Stimulated activated CD4-positive, alpha-beta T cell treated with anti-CD3 and anti-CD28 coated beads, Interleukin-15, amount 100 ng/mL, for 24 hours (primary cell): ENCODE measurements at places on chromosomes 5 and 9.

DNA sequence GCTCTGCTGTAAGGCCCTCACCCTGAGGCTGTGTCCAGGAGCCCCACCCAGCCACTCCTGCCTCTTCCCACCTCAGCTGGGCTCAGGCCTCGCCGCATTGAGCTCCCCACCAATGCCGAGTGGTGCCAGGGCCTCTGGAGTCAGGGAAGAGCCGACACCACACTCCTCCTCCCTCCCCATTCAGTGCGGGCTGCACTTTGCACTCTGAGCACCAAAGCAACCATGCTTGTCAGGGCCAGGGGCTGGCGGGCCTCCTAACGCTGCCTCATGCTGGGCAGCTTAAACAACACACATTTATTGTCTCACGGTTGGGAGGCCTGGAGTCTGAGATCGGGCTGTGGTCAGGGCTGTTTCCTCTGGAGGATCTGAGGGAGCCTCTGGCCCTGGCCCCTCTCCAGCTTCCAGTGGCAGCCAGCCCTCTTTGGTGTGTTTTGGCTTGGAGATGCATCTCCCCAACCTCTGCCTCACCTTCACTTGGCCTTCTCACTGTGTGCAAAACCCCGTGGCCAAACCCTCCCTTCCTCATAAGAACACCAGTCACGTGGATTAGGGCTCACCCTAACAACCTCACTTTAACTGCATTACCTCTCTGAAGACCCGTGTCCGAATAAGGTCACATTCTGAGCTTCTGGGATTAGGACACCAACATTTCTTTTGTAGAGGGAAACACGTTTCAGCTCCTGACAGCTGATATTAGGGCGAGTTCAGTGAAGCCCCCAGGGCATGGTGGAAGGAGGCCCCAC is 157.8 kb downstream of the MED10 start:
- DNase-seq: no peak

DNA sequence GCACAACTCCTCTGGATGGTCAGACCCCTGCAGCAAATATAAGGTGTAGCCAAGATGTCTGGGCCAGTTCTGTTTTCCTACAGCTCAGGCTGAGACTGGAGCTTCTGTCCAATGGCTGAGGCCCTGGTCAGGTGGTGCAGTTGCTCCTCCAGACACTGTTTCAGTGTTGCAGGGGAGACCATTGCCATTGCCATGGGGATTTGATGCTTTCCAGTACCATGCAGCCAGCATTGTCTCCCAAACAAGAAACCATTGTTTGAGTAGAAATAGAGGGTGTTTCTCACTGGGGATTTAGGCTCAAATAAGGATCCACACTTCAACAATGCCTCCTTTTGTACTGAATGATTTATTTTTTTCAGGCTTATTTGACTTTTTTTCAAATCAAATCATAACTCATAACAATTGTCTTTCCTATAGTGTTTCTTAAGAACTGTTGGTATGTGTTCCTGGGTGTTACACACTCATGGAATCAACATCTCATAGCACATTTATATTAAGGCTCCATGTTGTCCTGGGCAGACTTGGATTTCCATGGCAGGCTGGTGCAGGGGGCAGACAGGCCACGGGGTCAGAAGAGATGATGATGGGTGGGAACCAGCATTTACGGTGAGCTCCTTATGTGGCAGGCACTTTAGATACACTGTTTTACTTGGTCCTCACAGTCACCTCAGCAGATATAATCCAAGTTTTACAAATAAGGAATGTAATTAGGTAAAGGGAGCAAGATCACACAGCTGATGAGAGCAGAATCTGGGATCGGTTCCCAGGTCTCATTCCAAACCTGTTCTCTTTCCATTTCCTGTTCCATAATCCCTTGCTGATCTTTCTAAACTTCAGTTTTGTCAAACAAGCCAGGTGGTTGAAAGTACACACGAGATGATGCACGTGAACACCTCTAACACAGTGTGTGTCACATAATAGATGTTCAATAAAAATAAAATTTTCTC is 95.9 kb upstream of the GNAQ start:
- no peak for DNase-seq

- no peak for DNase-seq
Measured at GRCh38 chr9:20270161-20270560, 352.1 kb downstream of the MLLT3 start.

DNA sequence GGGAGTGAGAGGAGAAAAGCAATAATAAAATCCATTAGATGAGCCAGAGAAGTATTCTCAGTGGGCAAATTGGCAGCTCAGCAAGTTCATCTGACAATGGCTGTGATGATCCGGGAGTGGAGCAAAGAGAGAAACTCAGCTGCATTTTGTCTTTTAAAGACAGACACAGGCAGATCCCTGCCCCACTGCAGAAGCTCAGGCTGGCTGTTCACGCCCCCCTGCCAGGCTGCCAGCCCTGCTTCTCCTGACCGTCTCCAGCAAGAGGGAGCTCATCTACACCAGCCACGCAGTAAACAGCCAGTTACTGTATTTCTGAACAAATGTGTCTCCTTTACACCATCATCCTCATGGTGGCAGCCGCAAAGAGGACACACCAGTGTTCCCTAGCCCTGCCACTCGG is 114.3 kb upstream of the SARDH start:
- DNase-seq: no peak

GRCh38 chr9:134925011-134925511 is 7.3 kb upstream of the FCN1 start:
- no peak for DNase-seq

- no peak for DNase-seq
Measured at GRCh38 chr5:165030971-165031370, 1525.6 kb downstream of the MAT2B start.

DNA sequence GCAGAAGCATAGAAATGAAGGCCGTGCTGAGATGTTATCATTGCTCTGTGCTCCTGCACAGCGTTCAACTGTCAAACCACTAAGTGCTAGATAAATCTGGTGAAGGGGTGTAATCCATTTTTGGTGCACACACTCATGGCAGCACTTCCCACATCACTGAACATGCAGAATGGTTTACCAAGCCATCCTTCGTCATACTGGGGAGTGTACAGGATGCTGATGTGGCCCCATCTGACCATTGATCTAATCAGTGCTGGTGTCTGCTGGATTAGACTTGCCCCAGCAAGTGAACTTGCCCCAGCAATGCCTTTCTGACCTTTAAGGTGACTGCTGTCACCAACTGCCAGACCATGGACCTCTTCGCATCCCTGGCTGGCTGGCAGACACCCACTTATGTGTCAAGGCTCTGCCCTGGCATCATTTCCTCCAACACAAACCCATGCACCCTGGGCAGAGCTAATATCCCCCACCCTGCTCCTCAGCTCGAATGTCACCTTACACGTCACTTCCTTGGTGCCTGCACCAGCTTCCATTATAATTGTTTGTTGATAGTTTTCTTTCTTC is 4.2 kb upstream of the SEMA4D start:
- DNase-seq: no peak

- no peak for DNase-seq
Measured at GRCh38 chr5:160473681-160474080, 52.0 kb downstream of the PTTG1 start.

DNA sequence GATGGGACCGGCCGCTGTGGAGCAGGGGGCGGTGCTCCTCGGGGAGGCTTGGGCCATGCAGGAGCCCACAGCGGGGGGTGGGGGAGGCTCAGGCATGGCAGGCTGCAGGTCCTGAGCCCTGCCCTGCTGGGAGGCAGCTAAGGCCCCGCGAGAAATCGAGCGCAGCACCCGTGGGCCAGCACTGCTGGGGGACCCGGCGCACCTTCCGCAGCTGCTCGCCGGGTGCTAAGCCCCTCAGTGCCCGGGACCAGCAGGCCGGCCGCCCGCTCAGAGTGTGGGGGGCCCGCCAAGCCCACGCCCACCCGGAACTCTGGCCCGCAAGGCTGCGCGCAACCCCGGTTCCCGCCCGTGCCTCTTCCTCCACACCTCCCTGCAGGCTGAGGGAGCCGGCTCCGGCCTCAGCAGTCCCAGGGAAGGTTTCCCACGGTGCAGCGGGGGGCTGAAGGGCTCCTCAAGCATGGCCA is 131.5 kb downstream of the SNX18 start:
- no peak for DNase-seq

GRCh38 chr5:136197462-136198142 is 4.6 kb upstream of the SMIM32 start:
- DNase-seq: no peak

- DNase-seq: no peak
Measured at GRCh38 chr5:10565785-10566542, 2.1 kb downstream of the ANKRD33B start.

GRCh38 chr9:68953771-68954170 is 60.1 kb downstream of the PRKACG start:
- no peak for DNase-seq

DNA sequence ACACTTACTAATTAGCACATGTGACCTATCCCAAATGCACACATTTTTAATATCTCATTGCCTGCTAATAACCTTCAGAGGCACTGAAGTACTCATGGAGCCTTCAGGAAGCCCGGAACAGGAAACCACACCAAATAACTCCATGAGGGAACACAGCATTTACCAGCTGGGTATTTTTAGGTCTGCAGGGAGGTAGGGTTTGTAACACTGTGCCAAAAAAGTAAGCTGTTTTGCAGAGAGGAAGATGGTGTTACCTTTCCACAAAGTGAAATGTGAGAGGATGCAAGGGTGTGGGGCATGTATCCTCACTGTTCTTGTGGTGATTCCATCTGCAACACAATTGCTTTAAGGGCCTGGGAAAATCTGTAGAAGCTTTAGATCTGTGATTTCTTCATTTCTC is 64.4 kb downstream of the NUDT12 start:
- DNase-seq: no peak

- no peak for DNase-seq
Measured at GRCh38 chr5:1881731-1882336, 891 bp downstream of the IRX4 start.

DNA sequence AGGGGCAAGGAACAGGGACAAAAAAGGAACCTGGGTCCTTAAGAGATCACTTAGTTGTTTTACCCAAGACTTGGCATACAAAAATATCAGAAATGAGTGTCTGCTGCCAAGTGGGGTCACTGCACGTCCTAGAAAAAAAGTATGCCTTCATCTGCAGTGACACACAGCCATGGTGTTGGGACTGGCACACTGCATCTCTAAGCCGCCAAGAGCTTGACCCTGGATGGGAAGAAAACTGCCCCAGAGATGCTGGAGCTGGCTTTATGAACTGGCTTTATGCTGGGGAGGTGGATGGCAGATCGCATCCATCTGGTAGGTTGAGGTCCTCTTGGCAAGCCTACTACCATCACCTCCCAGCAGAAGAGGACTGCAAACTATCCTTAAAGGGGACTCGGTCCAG is 51.7 kb downstream of the IRF1 start:
- DNase-seq: no peak

DNA sequence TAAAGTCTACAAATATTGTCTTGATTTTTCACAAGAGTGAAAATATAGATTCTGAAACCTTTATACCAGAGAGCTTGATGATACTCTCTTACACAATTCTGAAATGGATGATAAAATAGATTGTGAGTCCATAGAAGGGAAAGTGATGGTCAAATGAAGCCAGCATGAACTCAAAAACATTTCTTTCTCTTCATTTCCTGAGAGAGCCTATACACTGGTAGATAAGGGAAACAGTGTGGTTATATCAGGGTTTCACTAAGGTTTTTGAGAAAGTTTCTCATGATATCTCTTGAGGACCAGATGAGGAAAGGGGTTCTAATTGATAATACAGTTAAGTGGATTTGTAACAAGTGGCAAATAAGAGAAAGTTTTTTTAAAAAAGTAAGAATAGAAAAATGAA is 254.1 kb downstream of the PJA2 start:
- no peak for DNase-seq

GRCh38 chr5:172426086-172426485 is 28.2 kb downstream of the SH3PXD2B start:
- DNase-seq: no peak

DNA sequence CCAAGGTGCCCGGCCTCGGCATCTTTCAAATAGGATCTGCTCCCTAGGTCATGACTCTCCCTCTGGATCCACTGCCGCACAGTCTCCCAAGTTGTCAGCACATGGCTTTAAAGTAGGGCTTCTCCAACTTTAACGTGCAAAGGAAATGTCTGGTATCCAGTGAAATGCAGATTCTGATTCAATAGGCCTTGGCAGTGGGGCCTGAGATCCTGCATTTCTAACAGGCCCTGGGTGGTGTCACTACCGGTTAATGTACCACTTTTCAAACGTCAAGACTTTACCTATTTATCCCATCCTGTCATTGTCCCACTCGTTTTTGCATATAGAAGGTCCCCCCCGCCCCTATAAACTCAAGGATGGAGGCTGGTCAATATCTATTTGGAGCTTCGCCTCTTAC is 137.6 kb upstream of the ZNF618 start:
- no peak for DNase-seq

DNA sequence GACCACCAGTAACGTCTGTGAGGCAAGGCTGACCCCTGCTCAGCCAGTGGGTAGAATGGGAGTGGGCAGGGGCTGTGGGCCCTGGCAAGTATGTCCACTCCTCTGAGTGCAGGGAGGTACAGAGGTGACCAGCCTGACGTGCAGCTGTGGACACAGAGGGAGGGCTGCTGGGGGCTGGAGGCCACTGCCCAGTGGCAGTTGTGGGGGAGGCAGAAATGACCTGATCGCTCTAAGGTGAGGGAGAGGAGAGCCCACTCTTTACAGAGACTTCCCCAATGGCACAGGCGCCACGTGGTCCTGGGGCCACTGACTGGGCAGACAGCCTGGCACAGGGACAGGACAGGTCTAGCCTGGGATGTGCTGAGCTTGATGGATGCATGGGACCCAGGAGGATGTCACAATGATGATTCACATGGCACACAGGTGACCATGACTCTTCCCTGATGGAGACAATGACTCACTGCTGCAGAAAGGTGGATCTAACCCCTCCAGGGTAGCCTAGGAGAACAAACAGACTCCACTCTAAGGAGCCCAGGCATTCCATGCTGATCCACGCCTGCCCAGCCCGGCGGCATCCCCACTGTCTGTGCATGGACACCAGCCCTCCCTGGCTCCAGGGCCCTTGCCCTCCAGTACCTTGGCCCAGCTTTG is 7.7 kb downstream of the LPCAT1 start:
- no peak for DNase-seq

DNA sequence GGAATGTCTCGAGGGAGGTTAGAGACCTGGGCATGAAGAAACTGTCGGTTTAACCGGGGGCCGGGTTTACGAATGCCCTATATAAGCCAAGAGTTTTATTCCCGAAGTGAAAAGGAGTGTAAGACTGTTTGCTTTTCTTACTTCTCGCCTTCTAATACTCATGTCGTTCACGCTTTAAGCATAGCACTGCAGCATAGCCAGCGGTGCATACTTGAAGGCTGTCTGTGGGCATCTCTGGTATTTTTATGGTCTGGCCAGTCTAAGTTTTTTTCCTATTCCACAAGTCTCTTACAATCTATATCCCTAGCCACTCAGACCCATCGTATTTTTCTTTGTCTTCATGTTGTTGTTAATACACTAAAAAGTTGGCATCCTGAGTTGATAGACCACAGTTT is 1.2 kb downstream of the UHRF2 start:
- DNase-seq: peak; percentile 12
